NCI-H187 (cell line): ENCODE measurements at places on chromosomes 2 and 18.

- no peak for DNase-seq
Measured at GRCh38 chr18:7158216-7158615, 40.6 kb upstream of the LAMA1 start.

DNA sequence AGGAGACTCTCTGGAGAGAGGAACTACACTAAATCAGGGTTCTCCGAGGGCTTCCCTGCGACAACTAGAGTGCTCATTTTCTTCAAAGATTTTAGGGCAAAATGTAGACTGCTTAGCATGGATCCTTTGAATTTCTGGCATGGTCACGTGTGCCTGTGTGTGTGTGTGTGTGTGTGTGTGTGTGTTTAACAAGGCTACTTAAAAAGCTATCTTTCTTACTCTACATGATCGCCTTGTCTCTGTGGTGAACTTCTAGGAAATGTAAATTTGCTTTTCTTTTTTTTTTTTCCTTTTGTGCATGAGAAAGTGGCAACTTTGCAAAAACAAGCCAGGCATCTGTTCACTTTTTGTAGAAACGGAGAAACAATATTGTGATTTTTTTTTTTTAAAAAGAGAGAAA, 43.9 kb downstream of the SOX11 start:
- DNase-seq = no peak

- no peak for DNase-seq
Measured at GRCh38 chr2:237689336-237690131, 62.1 kb downstream of the LRRFIP1 start.

- DNase-seq = no peak
Measured at GRCh38 chr18:50466634-50467033, 91.8 kb downstream of the SKA1 start.

DNA sequence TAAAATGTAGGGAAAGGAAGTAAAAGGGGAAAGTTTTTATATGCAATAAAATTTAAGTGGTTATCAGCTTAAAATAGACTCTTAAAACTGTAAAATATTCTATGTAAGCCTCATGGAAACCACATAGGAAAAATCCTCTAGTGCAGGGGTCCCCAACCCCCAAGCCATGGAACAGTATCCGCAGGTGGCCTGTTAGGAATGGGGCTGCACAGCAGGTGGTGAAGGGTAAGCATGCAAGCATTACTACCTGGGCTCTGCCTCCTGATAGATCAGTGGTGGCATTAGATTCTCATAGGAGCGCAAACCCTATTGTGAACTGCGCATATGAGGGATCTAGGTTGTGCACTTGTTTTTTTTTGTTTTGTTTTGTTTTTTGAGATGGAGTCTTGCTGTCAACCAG, 1409.3 kb upstream of the CDH2 start:
- no peak for DNase-seq
